ENCODE measurements at places on chromosomes 1 and 21.

- DNase-seq, result no peak
Observed at GRCh38 chr1:159859767-159860322, 2.6 kb downstream of the VSIG8 start.

GRCh38 chr21:38123626-38124025 lies 133.2 kb upstream of the KCNJ15 start:
- no peak for DNase-seq

DNA sequence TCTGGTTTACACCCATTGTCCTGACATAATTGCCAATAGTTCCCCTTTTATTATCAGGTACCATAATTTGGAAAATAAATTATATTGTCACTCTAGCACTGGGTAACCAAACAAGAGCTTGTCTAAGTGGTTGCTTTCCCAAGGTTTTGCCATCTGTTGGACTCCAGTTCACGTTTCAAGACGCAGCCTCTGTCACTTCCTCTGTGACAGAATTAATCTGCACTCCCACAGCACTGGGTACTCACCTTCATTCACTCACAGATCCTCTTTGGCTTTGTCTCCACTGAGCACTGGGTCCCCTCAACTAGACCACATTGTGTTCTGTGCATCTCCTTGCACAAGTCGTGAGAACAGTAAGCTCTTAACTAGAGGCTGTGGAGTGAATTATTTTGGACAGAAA lies 123.6 kb upstream of the JUN start:
- DNase-seq, result no peak

- DNase-seq, result no peak
Observed at GRCh38 chr1:217569021-217569420, 61.9 kb downstream of the GPATCH2 start.

DNA sequence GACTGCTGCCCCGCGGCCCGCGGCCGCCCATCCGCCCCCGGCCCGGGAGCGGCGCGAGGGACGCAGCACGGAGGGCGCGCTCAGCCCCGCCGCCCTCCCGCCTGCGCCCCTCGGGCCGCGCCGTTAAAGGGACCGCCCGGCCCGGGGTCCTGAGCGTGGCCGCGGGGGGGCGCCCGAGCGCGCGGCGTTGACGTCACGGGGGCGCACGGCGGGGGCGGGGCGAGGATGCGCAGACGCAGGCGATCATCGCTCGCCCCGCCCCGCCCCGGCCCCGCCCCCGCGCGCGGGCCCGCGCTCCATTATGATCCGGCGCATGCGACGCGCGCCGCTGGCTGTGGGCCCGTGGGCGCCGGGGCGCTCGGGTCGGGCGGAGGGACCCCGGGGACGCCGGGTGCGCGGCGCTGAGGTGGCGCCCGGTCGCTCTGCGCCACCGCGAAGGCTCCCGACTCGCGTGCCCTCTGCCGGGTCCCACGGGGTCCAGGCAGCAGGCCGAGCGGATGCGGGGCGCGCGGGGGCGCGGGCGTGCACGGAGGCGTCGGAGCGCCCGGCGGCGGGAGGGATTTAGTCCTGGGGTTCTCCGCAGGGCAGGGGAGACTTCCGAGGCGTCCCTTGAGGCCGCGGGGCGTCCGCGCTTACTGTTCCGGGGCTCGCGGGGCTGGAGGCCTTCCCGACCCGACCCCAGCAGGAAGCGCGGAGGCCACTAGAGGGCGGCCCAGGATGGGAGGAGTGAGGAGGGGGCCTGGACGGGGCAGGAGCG lies at the start of gene DVL1:
Gene DVL1 (minus strand): TSS at position 163 of the 757 bp plus-strand sequence. CDS start 353 bp downstream, outside the sequence.
- peak; percentile 77 for DNase-seq

DNA sequence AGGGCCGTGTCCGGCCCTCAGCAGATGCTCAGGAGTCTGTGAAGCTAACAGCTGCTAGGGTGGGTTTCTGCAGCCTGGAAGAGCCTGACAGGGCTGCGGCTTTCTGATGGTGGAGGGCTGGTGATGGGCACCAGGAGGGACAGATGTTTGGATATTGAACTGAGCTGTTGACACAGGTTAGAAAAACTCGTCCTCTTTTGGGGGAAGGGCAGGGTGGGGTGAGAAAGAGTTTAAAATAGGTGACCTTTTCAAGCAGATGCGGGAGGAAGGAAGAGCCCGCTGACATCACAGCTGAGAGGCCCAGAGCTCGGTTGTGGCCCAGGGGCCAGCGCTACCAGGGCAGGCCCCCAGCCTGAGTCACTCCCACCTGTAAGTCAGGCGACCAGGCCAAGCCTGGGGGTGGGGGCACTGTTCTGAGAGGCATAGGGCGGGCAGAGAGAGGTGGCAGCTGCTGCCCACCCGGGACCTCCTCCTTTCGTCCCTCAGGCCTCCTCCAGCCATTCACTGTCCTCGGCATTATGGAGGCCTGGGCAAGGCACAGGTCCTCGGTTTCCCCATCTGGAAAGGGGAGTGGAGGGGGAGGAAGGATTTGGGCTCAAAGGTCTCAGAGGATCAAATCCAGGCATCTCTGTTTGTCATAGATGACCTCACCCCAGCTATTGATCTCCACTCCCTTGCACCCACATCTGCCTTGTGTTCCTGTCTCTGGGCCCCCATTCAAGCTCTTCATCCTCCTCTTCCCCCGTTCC lies 32.3 kb upstream of the ID3 start:
- no peak for DNase-seq

DNA sequence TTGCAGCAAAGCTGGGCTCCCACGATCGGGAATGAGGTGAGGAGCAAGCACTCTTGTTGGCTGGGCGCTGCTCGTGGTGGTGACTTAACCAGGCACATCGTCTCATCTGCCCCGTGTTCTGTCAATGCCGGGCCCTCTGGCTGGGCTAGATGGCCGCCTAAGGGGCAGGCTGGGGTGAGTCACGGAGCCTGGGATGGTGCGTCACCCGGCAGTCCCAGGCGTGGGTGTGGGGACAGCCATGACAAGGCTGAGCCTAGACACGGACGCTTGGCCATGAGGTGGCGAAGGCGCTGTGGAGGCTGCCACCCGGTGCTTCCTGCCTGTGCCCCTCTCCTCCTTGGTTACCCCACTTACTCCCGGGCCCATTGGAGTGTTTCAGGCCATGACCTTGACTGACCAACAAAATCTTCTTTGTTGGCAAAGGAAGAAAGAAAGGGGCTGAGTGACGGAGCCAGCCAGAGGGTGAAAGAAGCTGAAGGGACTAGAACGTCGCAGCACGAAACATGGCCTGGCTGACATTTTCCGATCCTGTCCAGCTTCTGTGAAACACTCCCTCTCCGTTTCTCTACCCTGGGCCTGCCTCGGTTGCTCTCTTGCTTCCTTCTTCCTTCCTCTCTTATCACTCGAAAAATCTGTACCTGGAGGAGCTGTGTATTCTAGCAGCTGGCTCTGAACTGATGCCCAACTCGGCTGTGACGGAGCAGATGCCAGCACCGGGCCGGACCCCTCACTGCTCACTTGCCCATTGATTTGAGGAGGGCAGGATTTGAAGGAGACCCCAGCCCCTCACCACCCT lies 596 bp downstream of the CD247 start:
- DNase-seq, result peak; percentile 80

GRCh38 chr1:33429856-33430691 lies 821 bp downstream of the PHC2 start:
- DNase-seq, result peak; percentile 15

- DNase-seq, result no peak
Observed at GRCh38 chr21:45403825-45404729, 888 bp upstream of the COL18A1 start.

DNA sequence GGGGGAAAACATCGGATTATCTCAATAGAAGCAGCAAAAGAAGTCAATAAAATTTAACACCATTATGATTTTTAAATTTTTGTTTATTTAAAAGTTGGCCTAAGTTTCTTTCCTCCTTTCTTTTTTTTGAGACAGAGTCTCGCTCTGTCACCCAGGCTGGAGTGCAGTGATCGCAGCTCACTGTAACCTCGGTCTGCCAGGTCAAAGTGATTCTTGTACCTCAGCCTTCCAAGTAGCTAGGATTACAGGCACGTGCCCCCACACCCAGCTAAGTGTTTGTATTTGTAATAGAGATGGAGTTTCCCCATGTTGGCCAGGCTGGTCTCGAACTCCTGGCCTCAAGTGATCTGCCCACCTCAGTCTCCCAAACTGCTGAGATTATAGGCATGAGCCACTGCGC lies 20.9 kb downstream of the SLC2A5 start:
- DNase-seq, result no peak

GRCh38 chr1:235545292-235545930 lies 41.2 kb upstream of the B3GALNT2 start:
- no peak for DNase-seq

Measured in stimulated activated CD4-positive, alpha-beta T cell treated with anti-CD3 and anti-CD28 coated beads, Interleukin-1b, Interleukin-23, amount 100 ng/mL, for 4 hours (primary cell).